Fibroblast of skin of right biceps (primary cell): ENCODE measurements at places on chromosomes 6 and 20.

DNA sequence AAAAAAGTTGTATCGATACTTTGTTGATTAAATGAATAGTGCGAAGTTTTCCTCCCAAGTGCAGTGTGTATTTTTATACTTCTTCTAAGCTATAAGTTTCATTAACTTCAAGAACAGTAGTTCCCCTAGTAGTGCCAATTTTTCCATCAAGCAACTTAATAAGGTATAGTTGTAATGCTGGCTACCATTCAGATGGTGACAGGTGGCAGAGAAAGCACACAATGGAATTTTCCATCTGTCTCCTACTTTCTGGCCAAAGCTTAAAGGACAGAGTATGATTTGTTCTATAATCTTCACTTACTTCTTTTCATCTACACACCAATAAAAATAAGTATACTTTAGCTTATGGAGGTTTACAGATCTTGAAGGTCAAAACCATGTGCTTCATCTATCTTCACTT is 431.1 kb downstream of the NKAIN2 start:
- DNase-seq, result no peak

DNA sequence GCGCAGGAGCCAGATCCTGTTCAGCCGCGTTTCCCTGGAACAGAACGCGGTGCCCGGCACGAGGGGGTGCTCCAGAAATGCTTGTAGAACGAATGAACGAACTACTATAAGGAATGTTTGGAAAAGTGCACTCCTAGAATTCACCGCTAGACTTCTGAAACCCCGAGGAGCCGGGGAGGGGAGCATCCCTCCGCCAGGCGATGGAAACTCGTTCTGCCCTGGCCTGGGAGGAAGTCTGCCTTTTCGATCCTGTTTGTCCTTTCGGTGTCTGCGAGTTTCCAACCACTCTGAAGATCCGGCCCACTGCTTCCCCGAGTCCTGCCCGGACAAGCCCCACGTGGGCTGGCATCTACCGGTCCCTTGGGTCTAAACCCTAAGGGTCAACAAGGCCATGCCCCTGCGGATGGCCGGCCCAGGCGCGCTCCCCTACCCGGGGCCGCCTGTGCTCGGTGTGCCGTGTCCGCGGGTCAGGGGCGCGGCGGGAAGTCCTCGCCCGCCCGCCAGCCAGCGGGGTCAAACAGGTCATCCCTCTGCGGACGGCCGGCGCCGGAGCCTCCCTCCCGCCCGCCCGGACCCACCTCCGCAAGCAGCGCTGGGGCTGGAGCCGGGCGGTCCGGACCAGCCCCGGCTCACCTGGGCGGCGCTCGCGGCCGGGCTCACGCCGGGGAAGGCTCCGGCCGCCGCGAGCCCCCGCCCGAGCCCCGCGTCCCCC is 526 bp downstream of the SULF2 start:
- peak; percentile 74 for DNase-seq

- no peak for DNase-seq
Observed at GRCh38 chr6:31576897-31577578, 1.7 kb downstream of the TNF start.

DNA sequence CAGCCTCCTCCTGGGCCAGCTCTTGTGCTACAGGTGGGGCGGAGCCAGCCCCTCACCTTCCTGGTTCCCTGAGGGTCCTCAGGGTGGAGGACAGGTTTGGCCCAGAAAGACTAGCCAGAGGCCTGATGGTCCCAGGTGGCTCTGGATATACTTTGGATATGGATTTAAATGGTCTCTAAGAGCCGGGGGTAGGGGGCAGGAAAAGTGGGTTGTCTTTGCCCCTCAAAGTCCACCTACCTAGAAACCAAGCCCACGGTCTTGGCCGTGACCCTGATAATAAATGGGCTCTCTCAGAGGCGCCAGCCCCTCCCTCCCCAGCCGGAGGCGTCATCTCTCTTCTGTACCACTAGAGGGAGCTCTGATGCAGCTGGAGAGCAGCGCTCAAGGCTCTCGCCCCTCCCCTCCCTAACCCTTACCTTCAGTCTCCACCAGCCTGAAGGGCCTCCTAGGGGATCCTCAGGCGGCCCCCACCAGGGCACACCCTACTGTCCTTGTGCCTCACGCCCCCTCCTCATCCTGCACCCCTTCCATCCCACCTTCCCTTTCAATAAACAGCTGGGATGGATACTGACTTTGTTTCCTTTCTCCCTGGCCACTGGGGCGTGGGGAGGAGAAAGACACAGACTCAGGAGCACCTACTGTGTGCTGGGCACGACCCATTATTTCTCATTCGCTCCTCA is 7.5 kb downstream of the NRSN2 start:
- peak; percentile 74 for DNase-seq

DNA sequence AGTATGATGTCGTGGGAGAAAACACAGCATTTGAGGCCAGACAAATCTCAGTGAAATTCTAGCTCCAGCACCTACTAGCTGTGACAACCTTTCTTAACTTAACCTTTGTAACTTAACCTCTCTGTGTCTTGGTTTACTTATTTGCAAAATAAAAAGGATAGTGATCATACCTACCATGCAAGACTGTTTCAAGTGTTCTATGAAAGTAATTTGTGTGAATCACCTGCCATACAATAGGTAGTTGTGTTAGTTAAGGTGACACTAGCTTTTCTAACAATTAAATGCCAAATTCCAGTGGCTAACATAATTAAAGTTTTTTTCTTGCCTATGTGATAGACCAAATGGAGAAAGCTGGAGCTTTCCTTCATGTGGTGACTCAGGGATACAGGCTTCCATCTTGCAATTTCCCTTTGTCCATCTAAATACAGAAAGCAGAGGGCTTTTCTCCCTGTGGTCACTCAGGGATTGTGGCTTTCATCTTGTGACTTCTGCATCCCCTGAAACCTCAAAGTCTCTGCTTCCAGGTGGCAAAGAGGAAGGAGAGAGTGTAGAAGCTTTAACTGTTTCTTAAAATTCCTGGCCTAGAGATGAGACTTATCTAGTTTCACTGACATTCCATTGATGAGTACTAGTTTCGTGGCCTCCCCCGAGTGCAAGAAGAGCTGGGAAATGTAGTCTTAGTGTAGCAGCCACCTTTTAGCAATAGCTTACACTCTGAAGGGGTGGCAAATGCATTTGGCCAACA is 311.4 kb downstream of the CLIC5 start:
- DNase-seq, result peak; percentile 74

GRCh38 chr6:167762259-167762962 is 64.3 kb upstream of the AFDN start:
- no peak for DNase-seq

DNA sequence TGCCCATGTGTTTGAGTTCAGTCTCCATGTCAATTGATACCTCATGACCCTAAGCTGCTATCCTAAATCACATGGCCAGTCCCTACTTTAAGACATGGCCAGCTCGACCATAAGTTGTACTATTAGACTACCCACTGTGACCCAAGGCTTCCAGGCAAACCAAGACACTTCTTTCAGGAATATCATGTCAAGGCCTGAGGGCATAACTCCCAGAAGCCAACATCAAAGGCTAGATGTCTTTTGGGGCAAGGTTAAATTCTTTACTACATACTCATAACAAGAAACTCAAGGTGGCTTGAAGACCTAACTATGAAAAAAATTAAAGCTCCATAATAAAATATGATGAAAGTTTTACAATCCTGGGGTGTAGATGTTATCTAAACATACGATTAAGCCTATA is 228.3 kb upstream of the PRND start:
- DNase-seq, result no peak

DNA sequence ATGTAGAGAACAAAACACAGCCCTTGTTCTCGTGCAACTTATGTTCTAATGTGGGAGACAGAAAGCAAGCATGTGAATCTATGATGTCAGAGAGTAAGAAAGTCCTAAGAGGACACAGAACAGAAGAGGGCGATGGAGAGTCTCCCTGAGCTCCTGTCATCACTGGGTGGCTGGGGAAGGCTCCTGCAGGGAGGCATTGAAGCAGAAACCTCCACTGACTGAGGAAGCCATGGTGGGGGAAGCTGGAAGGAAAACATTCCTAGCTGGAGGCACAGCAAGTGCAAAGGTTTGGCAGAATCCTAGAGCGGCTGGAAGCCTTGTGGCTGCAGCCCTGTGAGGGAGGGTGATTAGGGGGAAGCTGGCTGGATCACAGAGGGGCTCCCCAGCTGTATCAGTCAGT is 248.0 kb downstream of the CDH26 start:
- peak; percentile 62 for DNase-seq

DNA sequence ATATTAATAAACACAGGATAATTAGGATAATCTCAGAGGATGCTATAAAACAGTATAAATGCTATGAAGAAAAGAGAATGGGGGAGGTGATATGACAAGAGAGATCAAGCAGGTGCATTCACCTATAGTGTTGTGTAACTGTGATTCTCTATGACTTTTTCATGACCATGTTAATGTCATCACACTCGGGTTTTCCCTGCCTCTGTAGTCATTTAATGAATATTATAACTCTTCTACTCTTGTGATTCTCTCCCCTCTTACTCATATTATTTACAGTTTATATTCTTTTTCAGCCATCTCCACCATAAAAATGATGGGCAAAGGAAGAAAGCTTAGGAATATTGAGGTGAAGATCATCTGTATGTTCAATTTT is 106.9 kb upstream of the SGK1 start:
- no peak for DNase-seq

DNA sequence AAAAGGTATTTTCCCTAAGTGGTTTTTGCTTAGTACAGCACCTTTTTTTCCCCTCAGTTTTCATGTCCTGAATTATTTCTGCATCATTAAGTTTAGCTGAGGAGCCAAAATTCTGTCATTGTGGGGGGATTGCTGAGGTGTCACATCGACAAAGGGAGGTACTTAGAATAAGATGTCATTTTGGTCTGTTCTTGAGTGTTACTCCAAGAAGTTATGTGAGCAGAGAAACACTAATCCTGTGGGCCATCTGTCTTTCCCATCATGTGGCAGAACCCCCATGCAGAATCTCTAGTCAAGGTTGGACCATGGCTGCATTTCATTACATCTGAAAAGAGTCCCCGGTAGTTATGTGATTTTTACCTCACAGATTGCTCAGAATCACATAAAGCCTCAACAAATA is 167.8 kb upstream of the CENPW start:
- DNase-seq, result no peak

- peak; percentile 89 for DNase-seq
Observed at GRCh38 chr6:121435444-121436069, at the start of gene GJA1. GJA1 (plus strand) TSS chr6:121435646; CDS start chr6:121446848, 11,202 bp downstream.

DNA sequence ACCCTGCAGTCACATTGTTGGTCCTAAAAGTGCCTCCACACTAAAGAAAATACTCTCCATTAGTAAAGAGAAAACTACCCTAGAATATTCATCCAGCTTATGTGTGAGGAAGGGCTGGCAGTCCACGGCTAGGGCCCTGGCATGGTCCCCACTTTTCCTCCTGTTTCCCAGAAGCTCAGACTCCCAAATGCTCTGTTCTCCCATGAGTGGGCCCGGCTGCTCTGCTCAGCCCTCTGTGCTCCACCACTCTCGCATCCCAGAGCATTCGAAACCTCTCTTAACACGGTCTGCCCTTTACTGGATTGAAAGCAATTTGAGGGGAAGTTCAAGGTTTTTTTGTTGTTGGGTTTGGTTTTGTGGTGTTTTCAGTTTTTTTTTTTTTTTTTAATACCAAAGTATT is 61.8 kb downstream of the APCDD1L start:
- no peak for DNase-seq

DNA sequence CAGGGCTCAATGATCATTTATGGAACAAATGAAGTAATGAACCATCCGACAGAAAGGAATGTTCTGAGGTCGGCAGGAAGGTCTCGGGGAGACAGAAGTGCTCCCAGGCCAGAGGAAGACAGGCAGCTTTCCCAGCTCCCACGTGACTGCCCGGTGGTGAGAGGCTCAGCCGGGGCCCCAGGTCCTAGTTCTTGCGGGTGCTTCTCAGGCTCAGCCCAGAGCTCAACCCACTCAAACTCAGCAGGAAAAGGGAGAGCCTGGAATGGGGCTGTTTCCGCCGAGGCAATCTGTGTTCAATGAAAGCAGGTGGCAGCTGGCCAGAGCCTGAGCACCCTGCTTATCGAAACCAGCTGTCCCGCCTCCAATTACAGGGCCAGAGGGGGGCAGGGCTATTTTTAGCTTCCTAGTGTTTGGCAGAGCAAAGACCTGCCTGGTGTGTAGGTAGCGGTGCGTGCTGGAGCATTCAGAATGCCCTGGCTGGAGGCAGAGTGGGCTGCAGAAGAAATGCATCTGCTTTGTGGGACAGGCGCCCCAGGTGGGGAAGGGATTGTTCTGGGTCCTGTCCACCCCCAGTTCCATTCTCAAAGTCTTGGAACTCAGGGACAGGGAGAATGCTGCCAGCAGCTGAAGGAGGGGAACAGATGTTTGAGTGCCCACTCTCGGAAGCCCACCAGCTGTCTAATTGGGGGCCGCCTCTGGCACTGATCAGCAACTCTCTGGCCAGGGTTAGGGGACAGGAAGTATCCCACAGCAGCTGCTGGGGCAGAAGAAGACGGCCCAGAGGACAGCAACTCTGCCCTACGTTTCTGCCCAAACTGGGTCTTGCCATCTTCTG is 145.1 kb downstream of the PREX1 start:
- peak; percentile 98 for DNase-seq

DNA sequence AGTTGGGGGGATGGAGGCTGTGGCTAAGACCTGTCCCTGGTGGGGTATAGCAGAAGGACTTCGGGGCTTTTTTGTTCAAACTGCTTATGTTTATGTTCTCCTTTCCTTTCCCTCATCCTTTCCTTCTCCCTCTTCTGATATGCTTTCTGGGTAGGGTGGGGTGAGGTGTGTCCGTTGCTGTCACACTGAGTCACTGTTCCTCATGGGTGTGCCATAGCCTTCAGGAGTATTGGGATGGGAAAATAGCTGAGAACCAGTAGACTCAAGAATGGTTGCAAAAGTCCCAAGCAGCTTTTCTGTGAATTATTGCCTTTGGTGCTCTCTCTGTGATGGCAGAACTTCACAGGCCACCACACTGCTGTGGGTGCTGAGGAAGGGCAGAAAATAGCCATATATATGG is 39.6 kb downstream of the TPD52L1 start:
- DNase-seq, result no peak

DNA sequence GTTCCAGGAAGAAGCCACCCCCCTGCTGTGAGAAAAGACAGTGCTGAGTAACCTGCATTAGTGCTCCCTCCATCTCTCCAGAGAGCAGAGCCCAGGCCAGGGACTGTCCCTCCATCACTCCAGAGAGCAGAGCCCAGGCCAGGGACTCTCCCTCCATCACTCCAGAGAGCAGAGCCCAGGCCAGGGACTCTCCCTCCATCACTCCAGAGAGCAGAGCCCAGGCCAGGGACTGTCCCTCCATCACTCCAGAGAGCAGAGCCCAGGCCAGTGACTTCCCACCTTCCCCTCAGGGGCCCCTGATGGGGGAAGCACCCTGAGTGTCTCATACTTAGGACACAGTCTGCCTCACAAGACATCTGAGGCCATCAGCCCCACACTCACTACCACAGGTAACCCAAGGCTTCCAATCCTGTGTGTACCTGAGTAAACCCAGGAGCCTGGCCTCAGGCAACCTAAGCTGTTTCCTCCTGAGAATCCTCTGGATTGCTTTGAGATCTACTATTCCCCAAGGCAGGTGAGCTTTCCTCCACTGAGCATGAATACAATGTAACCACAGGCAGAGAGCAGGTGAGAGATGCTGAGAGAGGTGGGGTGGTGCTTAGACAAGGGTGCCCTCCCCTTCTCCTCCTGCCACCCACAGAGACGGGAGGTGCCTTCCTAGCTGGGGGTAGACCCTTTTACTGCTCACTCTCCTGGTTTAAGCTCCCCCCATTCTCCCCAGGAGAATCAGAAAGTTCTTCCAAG is 4.9 kb downstream of the TBXT start:
- no peak for DNase-seq
